ENCODE measurements at places on chromosomes 16 and 17.

DNA sequence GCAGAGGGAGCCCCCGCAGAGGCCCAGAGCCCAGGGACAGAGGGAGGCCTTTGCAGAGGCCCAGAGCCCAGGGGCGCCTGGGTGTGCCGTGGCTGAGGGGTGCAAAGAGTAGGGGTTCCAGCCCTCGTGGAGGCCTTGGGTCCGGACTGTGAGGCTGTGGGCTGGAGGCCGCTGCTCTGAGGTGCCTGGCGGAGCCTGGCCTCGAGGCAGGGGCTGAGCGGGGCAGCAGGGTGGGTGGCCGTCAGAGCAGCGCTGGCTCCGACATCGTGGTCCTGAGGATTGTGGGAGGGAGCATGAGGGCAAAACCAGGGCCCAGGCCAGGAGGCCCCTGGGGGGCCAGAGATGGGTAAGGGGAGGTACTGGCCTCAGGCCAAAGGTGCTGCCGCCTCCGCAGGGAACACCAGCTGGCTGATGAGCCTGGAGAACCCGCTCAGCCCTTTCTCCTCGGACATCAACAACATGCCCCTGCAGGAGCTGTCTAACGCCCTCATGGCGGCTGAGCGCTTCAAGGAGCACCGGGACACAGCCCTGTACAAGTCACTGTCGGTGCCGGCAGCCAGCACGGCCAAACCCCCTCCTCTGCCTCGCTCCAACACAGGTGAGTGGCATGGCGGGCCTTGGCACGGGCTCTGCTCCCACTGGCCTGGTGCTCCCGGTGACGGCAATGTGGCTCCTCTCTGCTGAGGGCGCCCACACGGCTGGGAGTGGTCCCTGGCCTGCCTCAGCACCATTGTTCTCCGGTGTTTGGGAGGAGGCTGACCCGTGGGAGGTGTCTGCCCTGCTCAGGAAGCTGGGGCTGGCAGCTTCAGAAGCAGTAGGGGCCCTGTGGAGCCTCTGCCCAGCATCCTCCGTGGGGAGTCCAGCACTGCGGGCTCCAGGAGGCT is 33.7 kb downstream of the TSC2 start:
- no peak for DNase-seq

GRCh38 chr17:2453325-2453724 is 52.5 kb upstream of the MNT start:
- no peak for DNase-seq

DNA sequence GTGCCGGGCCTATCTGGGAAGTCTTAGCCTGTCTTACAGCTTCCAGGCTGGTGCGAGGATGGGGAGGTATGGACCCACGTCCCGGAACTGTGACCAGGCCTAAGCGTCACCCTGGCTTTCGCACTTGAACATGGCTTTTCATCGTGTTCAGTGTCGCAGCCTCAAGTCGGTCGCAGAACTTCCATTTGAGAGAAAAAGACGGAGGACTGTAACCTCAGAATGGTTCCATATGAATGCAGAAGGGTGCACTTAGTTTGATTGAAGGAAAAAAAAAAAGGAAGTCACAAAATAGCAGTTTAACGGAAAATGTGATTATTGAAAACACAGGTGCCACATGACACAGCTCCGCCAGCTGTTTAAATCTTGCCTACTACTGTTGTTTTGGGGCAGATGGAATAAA is 30.2 kb upstream of the JPT2 start:
- DNase-seq = no peak

DNA sequence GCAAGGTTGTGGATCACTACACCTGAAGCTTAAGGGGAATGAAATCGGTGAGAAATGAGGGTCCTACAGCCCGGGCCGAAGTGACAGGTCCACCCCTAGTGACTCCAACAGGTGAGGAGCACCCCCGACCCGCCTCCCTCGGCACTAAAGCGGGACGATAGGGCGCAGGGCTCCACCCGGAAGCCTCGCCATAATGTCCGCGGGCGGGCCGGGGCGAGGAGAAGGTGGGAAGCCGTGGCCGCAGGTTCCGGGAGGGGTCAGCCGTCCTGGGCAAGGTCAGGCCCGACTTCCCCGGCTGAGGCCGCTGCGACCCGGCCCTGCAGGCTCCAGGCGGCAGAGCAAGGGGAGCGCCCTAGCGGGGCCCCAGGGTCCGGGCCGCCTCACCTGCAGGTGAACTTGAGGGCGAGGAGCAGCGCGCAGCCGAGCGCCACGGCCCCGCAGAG is 543 bp downstream of the TXNDC11 start:
- no peak for DNase-seq

DNA sequence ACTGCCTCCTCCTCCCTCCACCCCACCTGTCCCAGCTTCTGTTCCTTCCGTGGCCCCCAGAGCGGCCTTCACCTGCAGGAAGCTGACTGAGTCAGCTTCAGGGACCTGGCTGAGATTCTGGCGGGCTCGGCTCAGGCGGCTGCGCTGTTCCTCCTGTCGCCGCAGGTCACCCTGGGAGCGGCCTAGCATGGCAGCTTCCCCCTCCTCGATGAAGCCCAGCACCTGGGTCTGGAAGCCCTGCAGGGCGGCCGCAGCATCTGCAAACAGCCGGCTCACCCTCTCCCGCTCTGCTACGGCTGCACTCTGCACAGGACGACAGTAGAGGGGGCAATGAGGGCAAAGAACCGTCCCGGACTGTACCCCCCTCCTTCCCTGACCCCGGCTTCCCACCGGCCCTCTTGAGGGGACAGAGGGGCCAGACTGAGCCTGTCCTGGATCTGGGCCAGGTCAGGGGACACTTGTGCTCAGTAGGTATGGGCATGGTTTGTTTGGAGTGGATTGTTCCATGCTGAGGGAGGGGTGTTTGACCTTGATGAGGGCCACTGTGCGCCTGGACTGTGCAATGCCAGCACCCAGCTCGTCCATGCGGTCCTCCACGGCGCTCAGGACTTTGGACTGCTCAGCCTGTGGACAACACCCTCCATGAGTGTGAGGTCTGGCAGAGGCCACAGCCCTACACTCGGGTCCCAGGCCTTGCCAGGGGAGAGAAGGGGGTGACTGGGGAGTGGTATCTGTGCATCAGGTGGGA is 2.0 kb downstream of the TRIM47 start:
- DNase-seq = peak; percentile 60

DNA sequence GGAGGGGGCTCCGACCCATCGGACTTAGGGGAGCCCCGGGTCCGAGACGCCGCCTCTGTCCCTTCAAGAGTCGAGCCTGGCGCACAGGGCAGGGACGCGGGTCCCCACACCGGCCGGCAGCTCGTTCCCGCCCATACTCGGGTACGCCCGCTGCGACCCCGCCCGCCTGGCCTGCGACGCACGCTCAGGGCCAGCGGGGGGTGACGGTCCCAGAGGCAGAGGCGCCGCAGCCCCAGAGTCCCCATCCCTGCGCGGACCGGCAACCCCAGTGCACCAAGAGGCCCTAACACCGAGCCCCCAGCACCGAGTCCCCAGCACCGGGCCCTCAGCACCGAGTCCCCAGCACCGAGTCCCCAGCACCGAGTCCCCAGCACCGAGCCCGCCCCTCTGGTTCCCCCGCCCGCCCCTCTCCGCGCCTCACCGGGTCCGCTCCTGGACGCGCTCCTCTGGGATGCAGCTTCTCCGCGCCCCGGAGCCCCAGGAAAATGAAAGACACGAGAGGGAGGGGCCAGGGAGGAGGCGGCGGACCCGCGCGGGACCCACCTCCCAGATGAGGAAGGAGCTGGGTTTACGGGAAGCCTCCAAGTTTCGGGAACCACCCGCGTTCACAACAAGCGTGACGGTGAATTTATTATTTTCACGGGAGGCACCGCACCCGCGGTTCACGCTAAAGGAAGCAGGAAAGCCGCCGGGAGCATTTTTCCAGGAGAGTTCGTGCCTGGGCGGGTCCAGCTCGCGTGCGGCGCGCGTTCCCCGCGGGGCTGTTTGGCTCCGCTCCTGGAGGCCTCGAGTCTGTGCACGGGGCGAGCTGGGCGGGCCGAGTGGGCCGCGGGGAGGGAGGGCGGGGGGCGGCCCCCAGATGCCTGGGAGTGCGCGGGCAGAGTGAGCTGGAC is at the start of gene SECTM1:
TSS of gene SECTM1 (minus strand) at position 488 of the 893 bp plus-strand sequence. CDS start 6,526 bp downstream, outside the sequence.
- no peak for DNase-seq

- DNase-seq = no peak
Measured at GRCh38 chr16:8199390-8199789, 390.9 kb downstream of the TMEM114 start.

DNA sequence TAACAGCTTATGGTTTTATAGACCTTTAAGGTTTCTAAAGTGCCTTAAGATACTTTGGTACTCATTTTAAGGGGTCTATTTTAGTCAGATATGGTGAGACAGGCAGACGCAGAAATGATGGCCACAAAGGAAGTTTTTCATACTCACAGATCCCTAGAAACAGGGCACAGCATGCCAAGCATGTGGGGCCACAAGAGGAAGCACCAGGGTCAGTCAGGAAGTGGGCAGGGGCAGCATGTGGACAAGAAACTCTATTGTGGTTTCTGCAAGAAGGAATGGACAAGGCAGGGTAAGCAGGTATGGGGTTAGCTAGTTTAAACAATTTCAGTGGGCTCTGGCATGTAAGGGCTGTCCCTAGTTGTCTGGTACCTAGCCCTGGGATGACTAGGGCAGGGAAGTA is 8.5 kb downstream of the EFCAB3 start:
- DNase-seq = no peak

GRCh38 chr16:561957-562938 is 2.1 kb downstream of the PRR35 start:
- DNase-seq = no peak

DNA sequence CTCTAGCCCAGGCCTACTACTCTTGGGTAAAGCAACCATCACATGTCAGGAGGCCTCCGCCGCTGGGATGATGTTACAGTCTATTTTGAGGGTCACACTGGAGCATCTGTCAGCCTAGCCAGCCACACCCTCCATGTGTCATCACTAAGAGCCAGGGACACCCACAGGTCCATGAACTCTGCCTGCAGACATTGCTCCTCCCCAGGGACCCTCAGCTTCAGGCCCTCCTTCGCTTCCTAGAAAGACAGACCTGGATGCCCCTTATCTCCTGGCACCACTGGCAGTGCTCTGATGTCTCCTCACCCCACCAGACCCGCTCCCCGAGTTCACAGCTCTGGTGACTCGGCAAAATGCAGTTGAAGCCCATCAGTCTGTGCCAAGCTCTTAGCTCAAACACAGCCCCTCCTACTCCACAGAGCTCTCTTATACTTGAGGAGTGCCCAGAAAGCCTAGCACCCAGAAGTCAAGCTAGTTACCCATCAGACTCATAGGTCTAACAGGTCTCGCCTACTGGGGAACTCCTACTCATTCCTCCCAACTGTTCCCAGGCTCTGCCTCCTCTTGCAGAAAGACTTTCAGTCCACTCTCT is 5.9 kb downstream of the RANBP10 start:
- no peak for DNase-seq

DNA sequence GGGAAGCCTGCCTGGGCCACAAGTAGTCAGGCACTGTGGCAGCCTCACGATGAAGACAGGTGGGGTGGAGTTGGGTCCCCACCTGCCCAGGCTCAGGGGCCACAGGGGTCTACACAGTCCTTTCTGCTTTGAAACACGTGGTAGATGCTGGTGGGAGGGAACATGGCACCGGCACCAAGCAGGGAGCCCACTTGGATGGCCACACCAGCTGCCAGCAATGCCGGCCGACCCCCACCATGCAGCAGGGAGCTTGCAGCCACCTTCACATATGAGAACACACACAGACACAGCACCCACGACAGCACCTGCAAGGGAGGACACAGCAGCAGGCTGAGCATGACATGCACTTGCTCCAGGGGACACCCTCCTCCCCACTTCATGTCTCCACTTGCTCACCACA is 2.4 kb downstream of the SLC52A1 start:
- no peak for DNase-seq

DNA sequence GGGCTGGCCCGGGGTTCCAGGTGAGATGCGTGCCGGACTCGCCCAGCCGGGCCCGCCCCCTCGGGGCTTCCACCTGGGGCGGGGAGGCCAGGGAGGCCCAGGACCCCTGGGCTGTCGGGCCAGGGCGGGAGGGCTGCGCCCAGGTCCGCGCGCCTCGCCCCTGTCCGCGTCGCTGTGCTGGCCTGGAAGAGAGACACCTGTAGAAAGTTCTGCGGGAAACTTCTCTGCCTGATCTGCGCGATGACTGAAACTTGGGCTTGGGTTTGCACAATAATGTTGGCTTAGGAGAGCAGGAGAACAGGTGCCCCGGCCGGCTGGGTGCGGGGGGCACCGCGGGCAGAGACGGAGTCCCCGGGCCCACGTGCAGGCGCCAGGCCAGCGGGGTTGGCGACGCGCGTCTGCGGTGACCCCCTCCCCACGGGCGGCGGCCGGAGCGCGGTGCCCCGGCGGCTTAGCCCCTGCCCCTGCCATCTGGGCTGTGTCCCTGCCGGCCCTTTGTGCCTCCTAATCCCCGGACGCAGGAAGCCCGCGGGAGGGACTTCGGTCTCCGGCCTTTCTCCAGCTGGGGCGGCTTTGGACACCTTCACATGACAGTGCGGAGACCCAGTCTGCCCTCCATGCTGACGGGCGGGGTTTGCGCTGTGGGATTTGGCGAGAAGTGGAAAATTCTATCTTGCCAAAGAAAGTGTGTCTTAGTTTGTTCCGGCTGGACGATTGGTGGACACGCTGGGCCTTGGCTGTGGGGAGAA is 483 bp downstream of the LLGL2 start:
- no peak for DNase-seq

DNA sequence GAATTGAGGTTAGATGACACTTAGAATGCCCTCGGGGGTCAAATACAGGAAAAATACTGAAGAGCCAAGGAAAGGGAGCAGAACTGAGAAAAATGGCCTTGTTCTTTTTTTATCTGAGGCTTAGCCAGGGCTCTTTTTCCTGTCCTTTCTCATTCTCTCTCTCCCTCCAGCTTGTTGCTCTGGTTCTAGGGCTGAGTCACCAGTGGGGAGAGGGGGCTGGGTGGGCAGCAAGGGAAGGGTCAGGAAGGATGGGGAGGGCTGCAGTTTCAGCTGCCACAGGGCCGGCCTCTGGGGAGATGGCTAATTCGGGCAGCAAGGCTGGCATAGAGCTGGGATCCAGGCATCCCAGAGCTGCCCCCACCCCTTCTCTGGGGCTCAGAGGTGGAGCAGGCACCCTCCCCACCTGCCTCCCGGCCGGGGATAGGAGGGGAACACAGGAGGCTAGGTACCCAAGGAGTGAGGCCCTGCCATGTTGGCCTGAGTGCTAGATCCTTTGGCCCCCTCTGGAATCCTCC is 3.9 kb downstream of the ITGA3 start:
- no peak for DNase-seq

GRCh38 chr17:43854498-43854897 is 7.5 kb downstream of the CD300LG start:
- DNase-seq = no peak
